OCI-M1 (cell line): ENCODE measurements at places on chromosomes 1 and 21.
A peak's percentile ranks its signal among the peaks of the same experiment; 100 is the strongest.

GRCh38 chr1:22838965-22839364 is 128.3 kb downstream of the EPHB2 start:
- no peak for DNase-seq

GRCh38 chr1:52919051-52919722 is 2.4 kb downstream of the ECHDC2 start:
- no peak for DNase-seq

- no peak for DNase-seq
Measured at GRCh38 chr1:3308053-3308452, 146.4 kb upstream of the ARHGEF16 start.

GRCh38 chr1:1080951-1081310 is 6.8 kb upstream of the RNF223 start:
- no peak for DNase-seq

- peak; percentile 32 for DNase-seq
Measured at GRCh38 chr21:25903607-25904006, 168.8 kb downstream of the GABPA start.

- DNase-seq, result peak; percentile 44
Measured at GRCh38 chr1:218361298-218362065, 16.3 kb downstream of the TGFB2 start.

- DNase-seq, result no peak
Measured at GRCh38 chr1:198086051-198086745, 70.6 kb upstream of the NEK7 start.

DNA sequence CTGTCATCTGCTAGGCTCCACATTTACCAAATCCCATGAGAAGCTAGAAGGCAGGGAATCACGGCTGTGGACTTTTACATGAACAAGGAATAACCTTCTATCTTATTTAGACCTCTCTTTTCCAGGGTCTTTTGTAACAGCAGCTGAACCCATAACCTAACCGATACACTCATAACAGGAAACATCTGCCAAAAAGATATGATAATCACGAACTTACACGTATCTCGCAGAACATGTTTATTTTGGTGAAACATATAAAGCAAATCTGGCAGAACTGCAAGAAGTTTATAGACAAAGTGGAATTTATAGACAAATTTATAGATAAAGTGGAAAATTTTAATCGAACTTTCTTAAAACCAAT is 20.4 kb downstream of the TINAGL1 start:
- no peak for DNase-seq

DNA sequence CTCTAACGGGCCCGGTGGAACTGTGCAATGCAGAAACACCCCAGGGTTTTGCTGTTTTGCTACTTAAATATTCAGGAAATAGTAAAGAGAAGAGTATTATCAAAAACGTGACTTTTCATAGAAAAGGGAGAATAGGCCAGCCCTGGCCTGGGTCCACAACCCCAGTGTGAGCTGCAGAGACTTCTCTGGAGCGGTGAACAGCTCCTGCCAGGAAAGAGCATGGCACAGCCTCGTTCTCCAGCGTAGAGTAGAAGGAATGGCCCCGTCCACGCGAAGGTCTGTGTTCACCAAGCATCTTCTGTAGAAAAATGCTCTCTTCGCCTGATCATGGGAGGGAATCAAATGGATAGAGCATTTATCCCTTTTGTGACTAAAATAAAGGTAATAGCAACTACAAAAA is 51.4 kb downstream of the PDE9A start:
- DNase-seq, result no peak

- DNase-seq, result peak; percentile 64
Measured at GRCh38 chr1:109371341-109371739, 26.4 kb downstream of the SORT1 start.

- DNase-seq, result no peak
Measured at GRCh38 chr1:6795661-6796060, 10.4 kb downstream of the CAMTA1 start.

DNA sequence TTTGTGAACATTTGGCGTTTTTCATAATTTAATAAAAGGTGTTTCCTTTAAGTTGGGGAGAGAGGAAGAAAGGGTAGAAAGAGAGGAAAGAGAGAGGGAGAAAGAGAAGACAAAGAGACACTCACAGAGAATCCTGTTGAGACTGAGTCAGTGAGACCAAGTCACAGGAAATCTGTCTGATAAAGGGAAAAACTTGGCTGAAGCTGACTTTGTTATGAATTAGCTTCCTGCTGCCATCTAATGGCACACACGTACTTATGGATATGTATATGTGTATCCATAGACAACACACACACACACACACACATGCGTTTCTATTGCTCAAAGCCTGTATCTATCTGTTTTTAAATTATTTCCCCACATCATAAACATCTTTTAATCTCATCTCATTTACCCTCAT is 42.5 kb upstream of the DISC1 start:
- peak; percentile 78 for DNase-seq

DNA sequence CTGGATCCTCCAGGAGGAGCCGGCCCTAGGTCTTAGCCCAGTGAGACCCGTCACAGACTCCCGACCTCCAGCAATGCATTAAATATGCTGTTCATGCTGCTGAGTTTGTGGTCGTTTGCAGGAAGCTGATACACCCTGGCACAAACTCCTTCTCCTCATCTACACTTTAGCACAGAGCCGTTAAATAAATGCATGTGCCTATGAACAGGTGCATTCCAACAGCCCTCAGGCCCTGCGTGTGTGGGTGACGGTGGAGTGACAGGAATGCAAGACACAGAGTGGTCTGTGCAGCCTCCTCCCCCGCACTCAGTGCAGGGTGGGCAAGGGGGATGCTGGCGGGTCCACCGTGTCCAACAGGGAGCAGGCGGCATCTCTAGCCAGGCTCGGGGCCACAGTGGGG is 106.6 kb upstream of the TMPRSS2 start:
- DNase-seq, result no peak

DNA sequence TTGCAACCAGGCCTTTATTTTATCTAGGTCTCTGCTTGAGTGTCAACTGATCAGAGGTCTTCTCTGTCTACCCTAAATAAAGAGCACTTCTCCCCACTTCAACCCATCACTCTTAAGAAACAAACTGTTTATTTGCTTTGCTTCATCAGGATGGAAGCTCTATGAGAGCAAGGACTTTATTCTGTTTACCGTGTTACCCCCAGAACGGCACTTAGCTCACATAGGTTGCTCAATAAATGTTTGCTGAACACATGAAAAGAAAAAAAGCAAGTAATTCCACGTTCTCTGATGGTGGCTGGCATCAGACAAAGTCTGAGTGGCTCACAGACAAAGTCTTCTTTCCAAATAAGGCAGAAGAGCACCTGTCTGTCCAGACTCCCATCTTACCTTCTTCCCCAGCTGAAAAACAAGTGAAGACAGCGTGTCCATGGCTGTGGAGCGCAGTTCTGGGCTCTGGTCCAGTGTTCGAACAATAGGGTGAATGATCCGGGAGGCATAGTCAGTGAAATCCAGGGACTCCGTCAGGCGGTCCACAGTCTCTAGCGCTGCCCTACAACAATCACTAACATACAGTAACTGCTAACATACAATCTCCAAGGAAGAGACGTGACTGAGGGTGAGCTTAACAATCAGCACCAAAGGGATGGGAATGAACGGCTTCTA is 22.9 kb downstream of the ANGPTL7 start:
- DNase-seq, result no peak

- DNase-seq, result no peak
Measured at GRCh38 chr1:41811051-41811795, 107.5 kb downstream of the HIVEP3 start.

- no peak for DNase-seq
Measured at GRCh38 chr1:21212126-21212525, 35.4 kb upstream of the EIF4G3 start.

DNA sequence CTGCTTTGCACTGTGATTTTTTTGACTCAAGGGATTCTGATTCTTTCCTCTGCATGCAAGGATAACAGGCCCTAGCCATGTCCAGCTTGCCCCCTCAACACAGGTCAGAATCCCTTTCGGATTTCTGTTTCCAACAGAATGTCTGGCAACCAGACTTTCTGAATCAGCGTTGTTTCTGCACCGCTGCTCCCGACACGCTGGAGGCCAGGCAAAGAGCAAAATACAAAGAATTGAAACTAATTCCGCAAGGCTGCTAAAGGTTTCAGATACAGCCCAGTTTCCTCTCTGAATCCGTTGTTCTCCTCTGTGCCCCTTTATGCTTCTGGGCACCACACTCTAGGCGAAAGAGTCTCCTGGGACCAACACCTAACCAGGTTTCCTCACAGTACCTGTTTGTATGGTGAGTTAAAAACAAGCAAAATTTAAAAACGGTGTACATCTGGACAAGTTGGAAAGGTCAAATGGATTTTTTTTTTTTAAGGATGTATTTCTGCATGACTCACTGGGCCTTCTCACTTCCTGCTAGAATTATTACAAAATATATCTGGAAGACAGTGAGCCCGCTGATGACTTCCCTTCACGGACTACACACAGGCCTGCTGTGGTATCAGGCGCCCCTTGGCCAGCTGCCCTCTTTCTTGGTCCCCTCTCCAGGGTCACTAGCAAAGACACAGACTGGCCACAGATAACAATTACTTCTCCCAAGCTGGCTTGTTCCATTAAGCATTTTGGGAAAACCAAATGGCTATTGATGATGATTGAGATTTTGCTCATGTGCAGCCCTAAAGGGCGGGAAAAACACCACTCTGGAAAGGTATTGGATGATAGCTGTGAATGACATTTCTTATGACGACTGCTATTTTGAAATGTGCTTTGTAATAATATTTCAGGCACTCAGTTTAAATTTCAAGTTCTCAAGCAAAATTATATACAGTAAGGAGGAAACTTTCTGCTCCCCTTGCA is 118.3 kb downstream of the TGFB2 start:
- DNase-seq, result no peak

- no peak for DNase-seq
Measured at GRCh38 chr1:32736812-32737791, 34.5 kb upstream of the SYNC start.

GRCh38 chr1:203381151-203381751 is 30.3 kb upstream of the FMOD start:
- DNase-seq, result no peak

GRCh38 chr1:82284213-82284612 is 483.5 kb downstream of the ADGRL2 start:
- DNase-seq, result peak; percentile 8

- DNase-seq, result peak; percentile 93
Measured at GRCh38 chr1:196152086-196152485, 456.2 kb downstream of the KCNT2 start.

- DNase-seq, result no peak
Measured at GRCh38 chr1:67645495-67646144, 39.4 kb upstream of the GADD45A start.

DNA sequence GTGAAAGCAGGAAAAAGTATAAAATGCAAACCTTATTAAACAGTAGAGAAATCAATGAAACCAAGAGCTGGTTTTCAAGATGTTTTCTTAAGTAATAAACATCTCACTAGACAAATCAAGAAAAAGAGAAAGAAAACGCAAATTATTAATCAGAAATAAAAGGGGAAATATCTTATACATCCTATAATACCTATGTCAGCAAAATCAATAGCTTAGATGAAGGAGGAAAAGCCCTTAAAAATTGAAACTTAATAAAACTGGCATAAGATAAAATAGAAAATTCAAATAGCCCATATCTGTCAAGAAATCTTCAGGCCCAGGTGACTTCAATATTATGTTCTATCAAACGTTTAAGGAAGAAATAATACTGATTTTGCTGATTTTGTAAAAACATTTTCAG is 59.1 kb downstream of the RGS4 start:
- DNase-seq, result no peak

- DNase-seq, result peak; percentile 11
Measured at GRCh38 chr21:24420689-24421088, 1186.6 kb downstream of the MRPL39 start.

- DNase-seq, result no peak
Measured at GRCh38 chr1:245716561-245716960, 561.8 kb downstream of the KIF26B start.

GRCh38 chr1:244992833-244993232 is 128.5 kb upstream of the HNRNPU start:
- no peak for DNase-seq

DNA sequence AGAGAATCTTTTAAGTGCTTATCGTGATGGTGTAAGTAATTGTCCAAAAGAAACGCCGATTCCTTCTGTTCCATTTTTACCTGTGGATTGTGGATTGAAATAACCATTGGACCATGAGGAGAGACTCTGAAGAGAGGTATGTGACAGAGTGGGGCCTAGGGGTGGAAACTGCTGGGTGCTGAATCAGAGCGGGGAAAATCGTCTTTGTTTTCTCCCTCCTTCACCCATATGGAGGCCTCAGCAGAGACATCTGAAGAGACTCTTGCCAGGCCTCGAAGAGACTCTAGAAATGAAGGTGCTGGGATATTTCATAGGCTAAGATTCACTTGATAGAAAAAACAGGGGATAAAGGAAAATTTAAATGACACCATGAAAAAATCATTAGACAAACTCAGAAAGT is 1327.0 kb downstream of the BRINP3 start:
- DNase-seq, result no peak

DNA sequence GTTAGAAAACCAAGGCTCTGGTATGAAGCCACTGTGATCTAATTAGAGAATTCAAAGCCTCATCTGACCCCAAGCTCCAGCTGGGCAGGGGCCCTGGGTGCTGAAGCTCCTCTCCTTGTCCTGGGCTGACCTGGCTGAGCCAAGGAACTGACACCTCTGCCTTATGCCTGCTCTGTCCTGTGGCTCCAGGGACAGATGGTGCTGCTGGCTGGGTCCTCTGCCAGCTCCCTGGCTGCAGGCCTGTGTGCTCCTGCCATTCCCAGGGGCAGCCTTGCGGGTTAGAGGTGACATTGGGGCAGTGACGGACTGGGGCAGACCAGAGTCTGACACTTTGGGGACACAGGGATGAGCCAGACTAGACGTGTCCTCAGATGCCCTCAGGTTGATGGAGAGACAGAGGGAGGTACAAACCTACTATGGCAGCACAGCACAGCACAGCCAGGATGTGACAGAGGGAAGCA is 11.8 kb downstream of the ACOT11 start:
- DNase-seq, result no peak
